ENCODE measurements at places on chromosomes 13 and 19.

DNA sequence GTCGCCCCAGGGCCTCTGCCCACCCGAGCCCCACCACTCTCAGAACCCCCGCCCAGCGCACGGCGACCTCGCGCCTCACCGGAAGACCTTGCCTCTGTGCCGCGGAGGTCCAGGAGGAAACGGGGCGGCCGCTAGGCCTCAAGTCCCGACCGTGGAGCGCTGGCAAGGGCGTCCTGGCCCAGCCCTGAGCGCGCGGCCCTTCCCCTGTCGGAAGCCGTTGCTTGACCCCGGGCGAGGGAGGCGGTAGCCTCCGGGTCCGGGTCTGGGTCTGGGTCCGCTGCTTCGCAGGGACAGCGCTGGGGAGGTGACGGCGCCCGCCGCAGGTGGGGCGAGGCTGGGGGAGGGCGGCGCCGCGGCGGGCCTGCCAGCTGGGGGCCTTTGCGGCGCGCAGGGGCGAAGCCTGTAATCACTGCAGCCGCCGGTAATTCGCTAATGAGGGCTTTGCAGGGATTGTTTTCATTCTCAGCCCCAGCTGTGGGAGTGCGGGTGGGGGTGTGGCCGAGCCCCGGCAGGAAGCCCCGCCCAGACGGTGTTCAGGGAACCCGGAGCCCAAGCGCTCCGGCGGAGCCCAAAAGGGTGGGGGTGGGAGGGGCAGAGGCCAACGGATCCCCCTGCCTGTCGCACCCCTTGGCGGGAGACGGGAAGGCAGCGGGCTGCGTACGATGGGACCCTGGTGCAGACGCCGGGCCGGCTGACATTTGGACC lies 8.6 kb downstream of the C19orf25 start:
- peak; percentile 27 for DNase-seq

DNA sequence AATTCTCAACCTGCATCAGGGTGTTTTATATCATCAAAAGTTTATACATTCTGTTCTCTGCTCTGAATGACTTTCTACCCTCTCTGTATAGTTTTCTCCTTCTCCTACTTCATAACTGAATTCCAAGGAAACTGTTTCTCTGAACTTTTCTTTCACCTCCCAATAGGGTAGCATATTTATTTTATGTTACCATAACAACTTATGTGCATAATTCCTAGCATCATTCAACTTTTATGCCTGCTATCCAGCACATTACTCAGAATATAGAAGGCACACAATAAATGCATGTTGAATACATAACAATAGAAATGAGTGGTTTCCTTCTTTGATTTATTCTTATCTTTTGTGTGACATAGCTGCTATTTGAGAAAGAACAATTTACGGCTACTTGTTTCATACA lies 2385.0 kb downstream of the PCDH9 start:
- DNase-seq, result no peak

DNA sequence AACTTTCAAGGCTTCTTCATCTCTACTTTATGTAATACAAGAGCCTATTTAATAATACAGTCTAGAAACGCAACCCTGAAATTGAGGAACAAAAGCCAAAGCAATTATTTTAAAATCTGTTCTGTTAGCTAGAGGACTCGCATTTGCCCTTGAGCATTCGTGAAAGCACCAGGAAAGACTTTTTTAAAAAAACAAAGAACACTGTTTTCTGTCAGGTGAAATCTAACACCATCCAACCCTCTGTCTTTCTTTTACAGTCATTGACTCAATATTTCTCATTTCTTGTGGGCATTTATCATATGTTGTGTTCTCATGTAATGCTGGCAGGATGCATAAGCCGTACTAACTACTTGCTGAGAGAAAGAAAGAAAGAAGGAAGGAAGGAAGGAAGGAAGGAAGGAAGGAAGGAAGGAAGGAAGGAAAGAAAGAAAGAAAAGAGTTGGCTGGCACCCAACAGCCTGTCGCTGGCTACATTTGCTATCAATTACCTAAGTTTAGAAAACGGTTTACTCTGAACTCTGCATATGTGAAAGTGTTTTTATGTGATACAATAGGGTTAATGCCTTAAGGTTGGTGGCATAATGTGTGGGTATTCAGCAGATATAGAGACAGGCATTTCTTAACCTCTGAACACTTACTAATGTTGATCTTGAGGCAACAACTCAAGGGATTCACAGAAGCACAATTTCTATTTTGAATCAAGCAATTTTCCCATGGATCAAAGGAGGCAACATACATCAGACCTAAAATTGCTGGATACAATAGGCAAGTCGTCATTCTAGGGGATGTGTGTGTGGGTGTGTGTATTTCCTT lies 445.4 kb downstream of the DCT start:
- no peak for DNase-seq

GRCh38 chr13:24606486-24607170 lies 73.6 kb upstream of the ATP12A start:
- no peak for DNase-seq

- DNase-seq, result no peak
Measured at GRCh38 chr19:1084024-1084868, 10.9 kb downstream of the POLR2E start.

DNA sequence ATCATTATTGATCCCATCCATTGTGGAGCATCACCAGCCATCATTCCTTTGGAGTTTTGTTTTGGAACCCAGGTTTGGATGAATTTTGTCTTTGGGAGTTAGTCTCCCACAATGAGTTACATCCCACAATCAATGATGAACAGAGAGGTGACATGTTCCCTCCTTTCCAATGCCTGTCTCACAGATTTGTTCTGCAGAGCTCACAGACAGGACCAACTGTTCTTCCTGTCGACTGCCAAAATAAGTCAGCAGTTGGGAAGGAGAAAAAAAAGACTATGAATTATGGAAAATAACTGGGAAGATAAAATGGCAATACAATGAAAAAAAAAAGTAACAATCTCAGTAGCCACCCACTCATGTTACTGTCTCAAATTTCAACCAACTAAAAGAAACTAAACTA lies 489.1 kb downstream of the MYO16 start:
- DNase-seq, result no peak

- DNase-seq, result no peak
Measured at GRCh38 chr13:44040818-44041100, 161.1 kb downstream of the LACC1 start.

- no peak for DNase-seq
Measured at GRCh38 chr13:45042539-45042938, 53.2 kb downstream of the GPALPP1 start.

- DNase-seq, result no peak
Measured at GRCh38 chr19:55373306-55373992, 3.2 kb upstream of the TMEM190 start.

DNA sequence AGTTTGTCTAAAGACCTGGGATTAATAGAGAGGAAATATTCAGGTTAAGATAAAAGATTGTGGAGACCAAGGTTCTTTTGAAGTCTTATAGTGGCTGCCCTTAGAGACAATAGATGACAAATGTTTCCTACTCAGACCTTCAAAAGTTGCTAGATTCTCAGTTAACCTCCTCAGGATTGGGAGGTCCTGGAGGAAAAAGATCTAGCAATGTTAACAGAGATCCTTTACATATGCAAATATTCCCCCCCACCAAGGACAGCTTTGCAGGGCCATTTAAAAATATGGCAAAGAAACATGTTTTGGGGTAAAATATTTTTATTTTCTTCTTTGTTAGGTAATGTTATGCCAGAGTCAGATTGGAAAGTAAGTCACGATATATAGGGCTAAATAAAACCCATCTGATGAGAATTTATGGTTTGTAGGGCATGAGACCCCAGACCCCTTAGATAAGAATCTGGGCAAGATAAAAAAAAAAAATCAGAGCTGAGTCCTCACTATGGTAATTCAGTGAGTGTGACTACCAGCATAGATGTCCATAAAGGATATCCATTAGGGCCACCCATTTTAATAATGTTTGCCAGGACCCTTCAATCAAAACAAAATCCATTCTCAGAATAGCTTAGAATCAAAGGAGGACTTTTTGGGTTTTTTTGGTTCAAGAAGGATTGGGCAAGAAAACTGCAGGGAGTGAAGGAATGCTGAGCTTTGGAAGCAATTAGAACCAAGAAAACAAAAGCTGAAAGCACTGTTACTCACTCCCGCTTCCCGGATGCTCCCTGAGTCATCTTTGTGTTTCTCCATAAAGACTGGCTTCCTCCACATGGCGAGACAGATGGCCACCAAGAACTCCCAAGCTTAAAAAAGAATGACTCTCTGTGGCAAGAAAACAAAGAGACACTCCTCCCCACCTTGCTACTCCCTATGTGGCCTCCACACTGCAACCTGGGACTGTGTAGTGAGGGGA lies 28.2 kb downstream of the VSTM1 start:
- DNase-seq, result no peak

DNA sequence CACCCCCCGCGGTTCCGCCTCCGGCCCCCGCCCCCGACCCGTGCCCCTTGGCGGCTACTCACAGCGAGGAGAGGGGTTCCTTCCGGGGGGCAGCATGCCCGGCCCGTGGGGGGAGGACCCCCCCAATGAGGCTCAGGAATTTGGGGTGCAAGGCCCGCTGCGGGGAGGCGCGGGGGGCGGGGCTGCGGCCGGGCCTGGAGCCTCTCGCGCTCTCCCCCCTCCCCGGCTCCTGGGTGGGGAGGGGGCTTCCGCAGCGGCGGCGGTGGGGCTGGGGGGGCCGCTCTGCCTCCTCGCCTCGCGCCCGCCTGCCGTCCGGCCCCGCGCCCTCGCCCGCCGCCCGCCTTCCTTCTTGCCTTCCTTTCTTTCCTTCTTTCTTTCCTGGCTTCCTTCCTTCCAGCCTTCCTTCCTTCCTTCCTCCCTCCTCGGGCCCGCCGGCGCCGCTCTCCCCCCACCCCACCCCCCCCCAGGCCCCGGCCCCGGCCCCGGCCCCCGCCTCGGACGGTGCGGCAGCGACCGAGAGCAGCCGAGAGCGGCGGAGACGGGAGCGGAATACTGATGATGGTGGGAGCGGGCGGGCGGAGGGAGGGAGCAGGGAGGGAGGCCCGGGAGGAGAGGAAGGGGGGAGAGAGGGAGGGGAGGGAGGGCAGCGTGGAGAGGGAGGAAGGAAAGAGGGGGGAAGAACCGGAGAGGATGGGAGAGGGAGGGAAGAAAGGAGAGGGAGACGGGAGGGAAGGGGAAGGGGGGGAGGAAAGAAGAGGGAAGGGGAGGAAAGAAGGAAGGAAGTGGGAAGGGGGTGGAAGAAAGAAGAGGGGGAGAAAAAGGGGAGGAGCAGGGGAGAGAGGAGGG lies at the start of gene LRRC4B:
Gene LRRC4B (minus strand): TSS at position 554 of the 846 bp plus-strand sequence. CDS start 19,597 bp downstream, outside the sequence.
- no peak for DNase-seq

- no peak for DNase-seq
Measured at GRCh38 chr13:91482427-91482826, 84.0 kb downstream of the GPC5 start.

DNA sequence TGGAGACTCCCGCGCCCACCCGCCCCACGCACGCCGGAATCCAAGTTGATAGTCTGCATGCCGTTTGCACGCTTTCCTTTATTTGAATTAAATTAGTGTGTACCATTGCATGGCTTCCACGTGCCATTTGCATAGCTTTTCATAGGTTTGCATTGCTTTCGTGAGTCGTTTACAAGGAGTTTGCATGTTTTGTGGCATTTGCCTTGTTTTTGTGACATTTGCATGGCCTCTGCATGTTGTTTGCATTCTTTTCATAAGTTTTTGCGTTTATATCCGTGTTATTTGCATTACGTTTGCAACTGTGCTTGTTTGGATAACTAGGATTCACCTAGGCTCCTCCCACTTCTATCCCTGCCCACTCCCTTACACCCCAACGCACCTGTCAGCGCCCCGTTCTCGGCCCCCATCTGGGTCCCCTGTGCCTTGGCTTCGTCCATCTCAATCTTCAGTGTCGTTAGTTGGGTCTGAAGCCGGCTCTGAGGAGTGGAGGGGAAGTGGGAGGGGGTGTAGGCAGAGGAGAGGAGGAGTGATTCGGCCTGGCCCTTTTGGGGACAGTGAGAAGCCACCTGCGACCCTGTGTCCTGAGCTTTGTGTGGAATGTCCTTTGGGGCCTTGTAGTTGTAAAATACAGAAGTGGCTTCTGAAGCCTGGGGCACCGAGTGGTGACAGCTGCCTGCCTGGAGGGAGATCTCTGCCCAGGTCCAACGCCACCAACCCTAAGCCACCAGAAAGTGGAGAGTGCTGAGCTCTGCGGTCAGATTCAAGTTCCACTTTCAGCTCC lies 2.4 kb downstream of the CCDC194 start:
- no peak for DNase-seq

- DNase-seq, result no peak
Measured at GRCh38 chr19:19491321-19492025, 23.9 kb downstream of the TSSK6 start.

GRCh38 chr19:42270346-42271044 lies 1.4 kb downstream of the CIC start:
- DNase-seq, result peak; percentile 37

DNA sequence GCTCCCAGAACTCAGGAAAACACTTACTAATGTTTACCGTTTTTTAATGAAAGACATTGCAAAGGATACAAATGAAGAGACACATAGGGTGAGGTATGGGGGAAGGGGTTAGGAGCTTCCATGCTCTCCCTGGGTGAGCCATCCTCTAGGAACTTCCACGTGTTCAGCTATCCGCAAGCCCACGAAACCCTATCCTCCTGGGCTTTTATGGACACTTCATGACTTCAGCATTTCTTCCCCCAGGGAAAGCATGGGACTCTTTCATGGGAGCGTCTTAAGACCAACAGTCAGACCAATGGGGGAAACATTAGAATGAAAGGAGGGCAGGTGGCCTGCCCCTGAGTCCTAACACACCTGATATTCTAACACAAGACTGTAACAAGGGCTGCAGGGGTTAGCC lies 6.6 kb upstream of the ESD start:
- no peak for DNase-seq
